ENCODE measurements at places on chromosomes 6 and 20.

- no peak for DNase-seq
These were observed 67.0 kb upstream of the FRMD1 start for GRCh38 chr6:168145747-168146596.

GRCh38 chr6:28505733-28506132, 9.9 kb downstream of the GPX6 start:
- no peak for DNase-seq

DNA sequence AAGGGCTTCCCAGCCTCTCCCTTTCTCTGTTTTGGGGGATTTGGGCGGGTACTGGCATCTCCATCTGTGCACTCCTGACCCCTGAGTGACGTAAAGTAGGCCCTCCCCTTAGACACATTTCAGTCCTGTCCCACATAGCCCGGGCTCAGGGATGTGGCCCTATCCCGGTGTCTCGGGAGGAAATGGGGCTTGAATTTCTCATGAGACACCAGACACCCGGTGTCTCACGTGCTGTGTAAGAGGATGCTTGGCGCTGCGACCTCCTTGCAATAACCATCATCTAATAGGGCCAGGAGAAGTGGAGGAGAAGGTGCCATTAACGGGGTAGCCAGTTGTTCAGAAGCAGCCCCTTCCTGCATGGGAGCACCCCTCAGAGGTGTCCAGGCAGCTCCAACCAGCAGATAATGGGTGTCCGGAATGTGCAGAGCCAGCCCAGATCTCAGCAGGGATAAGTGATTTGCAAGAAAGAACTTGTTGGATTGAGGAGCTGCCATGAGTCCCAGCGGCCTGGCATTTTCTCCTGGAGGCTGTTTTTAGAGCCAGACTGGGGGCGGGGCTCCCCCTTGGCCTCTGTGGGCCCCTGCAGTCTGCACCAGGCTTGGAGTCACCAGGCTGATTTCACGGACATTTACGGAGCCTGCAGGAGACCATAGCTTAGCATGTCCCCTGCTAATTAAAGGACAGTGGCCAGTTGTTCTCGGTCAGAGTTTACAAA, 372.0 kb downstream of the PREX1 start:
- no peak for DNase-seq

- peak; percentile 81 for DNase-seq
These were observed 1.1 kb upstream of the AFDN start for GRCh38 chr6:167825332-167826229.

- DNase-seq = no peak
These were observed 46.5 kb upstream of the MLN start for GRCh38 chr6:33850296-33850695.

GRCh38 chr6:169529931-169530751, 171.7 kb downstream of the WDR27 start:
- DNase-seq = peak; percentile 55

DNA sequence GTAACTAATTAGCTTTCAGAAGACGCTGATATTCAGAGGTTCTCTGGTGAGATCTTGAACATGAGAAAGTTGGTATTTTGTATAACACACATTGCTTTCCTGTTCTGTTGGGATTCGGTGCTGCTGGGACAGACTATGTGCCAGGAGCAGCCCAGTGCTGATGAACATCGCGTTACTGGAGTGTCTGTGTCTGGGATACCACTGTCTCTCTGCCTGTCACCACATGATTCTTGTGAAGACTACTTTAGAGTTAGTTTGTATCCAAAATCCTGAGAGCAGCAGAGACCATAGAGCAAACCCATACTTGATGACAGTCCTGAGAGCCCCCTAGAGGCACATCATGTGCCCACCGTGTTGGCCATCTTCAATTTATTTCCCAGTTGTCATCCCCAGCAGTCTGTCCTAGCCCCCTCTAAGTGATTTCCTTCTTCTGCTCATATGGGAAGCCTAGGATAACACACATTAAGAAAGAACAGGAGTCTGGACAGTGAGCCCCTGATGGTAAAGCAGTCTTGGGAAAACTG, 41.8 kb upstream of the TINAG start:
- no peak for DNase-seq

DNA sequence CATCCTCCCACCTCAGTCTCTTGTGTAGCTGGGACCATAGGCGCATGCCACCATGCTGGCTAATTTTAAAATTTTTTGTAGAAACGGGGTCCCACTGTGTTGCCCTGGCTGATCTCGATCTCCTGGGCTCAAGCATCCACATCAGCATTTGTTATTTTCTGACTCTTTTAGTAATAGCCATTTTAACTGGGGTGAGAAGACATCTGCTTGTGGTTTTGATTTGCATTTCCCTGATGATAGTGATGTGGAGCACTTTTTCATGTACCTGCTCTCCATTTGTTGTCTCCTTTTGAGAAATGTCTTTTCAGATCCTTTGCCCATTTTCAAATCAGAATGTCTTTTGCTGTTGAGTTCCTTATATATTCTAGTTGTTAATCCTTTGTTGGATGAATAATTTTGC, 22.2 kb upstream of the TULP4 start:
- DNase-seq = no peak

DNA sequence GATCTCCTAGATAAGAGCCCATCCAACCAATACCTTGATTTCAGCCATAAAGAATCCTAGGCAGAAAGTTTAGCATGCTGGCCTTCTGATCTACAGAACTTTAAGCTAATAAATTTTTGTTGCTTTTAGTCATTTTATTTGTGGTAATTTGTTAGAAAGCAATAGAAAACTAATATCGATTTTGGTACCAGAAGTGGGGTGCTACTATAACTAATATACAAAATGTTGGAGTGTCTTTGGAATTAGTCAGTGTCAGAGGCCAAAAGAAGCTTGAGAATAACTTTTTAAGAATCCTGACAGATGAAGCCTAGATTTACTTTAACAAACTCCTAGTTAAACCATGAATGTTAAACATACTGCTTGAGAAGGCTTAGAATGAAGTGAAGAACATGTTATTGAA, 83.6 kb upstream of the HSF2 start:
- DNase-seq = no peak

GRCh38 chr6:142903812-142904211, 41.2 kb downstream of the HIVEP2 start:
- DNase-seq = no peak

GRCh38 chr6:12750416-12750815, 33.8 kb downstream of the PHACTR1 start:
- no peak for DNase-seq

GRCh38 chr20:58565461-58566175, 50.4 kb upstream of the APCDD1L start:
- no peak for DNase-seq

- peak; percentile 77 for DNase-seq
These were observed 539 bp downstream of the CDYL start for GRCh38 chr6:4776493-4777393.

DNA sequence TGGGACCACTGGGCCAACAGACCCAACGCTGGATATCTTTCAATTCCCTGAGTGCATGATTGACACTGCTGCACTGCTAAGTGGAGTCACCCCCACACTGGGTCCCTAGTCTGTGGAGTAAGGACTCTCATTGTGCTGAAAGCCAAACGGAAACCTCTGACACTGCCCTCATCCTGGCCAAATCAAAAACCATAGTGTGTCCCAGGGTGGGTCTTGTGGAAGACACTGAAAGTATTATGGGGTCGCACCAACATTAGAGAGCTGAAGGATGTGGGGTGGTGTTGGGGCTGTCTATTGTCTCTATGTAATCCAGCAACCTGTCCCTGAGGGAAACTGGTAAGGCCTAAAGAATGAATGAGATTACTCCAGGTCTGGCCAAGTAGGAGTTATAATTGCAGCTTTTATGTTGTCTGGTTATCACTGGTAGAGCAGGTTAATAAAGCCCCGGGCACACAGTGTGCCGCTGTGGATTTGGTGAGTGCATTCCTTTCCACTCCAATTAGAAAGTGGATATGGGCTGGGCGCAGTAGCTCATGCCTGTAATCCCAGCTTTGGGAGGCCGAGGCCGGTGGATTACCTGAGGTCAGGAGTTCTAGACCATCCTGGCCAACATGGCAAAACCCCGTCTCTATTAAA, 57.9 kb downstream of the HLA-A start:
- DNase-seq = no peak

GRCh38 chr6:134308800-134309199, 9.1 kb downstream of the SGK1 start:
- no peak for DNase-seq

- DNase-seq = no peak
These were observed 44.8 kb downstream of the STK4 start for GRCh38 chr20:45011108-45011526.

- no peak for DNase-seq
These were observed 172.4 kb downstream of the CD24 start for GRCh38 chr6:106802139-106802538.

DNA sequence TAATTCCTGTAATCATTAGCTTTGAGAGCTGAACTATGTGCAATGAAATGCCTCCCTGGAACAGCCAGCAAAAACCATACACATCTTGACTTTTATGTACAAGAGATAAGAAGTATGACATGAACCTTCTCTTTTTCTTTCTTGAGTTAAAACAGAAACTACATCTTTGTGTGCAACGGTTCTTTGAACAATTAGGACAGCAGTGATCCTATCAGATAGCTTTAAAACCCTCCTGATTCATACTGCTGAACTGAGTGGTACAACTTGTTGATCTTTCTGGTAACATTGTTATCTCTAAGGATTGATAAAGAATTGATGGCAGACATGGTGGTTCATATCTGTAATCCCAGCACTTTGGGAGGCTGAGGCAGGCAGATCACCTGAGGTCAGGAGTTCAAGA, 43.4 kb downstream of the TRAF3IP2 start:
- DNase-seq = no peak

- DNase-seq = no peak
These were observed 149.4 kb upstream of the MLIP start for GRCh38 chr6:53961679-53962370.

- DNase-seq = peak; percentile 65
These were observed 1.5 kb downstream of the COL12A1 start for GRCh38 chr6:75204217-75204958.

GRCh38 chr6:121590438-121590837, 155.0 kb downstream of the GJA1 start:
- DNase-seq = no peak

DNA sequence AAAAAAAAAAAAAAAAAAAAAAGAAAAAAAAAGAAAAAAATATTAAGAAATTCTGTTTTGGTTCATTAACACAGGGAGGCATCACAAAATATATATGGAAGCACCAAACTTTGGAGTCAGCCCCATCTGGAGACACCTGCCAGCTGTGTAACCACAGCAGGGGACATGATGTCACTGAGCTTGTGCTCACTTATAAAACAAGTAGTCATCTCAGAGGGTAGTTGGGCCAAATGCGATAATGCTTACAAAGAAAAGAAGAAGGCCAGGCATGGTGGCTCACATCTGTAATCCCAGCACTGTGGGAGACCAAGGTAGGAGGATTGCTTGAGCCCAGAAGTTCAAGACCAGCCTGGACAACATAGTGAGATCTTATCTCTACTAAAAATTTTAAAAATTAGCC, 1.1 kb upstream of the BNIP5 start:
- DNase-seq = no peak

GRCh38 chr6:2132416-2132815, 113.0 kb downstream of the GMDS start:
- no peak for DNase-seq

DNA sequence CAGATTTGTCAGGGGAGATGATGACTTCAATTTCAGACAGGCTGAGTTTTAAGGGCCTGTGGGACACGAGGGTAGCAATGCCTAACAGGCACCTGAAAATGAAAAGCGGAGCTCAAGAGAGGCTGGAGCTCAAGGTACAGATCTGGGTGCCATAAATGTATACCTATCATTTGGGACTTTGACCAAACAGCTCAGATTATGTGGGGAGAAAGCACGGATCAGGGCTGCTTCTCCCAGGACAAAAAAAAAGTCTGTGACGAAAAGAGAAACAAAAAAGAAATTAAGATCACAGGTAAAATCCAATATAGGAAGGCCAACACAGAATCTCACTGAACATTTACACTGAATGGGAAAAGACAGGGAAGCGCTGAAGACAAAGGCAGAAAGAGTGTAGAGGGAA, 1.9 kb downstream of the PRELID3B start:
- DNase-seq = no peak

DNA sequence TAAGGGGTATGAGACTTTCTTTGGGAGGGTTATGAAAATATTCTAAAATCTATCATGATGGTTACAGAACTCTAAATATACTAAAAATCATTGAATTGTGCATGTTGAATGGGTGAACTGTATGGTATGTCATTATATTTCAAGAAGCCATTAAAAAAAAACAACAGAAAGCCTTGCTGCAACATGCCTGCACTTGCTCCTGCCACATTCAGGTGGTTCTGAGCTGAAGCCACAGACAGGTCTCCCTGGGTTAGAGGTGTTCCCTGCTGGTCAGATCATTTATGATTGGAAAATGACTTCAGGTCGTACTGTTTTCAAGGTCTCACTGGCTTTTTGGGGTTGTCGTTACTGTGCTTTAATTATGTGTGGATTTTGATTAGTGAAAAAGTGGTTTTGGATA, 13.3 kb downstream of the GMPR start:
- no peak for DNase-seq

- no peak for DNase-seq
These were observed 132.1 kb upstream of the ADGRB3 start for GRCh38 chr6:68502946-68503345.

GRCh38 chr6:32689531-32690501, 23.4 kb upstream of the HLA-DQB1 start:
- no peak for DNase-seq

DNA sequence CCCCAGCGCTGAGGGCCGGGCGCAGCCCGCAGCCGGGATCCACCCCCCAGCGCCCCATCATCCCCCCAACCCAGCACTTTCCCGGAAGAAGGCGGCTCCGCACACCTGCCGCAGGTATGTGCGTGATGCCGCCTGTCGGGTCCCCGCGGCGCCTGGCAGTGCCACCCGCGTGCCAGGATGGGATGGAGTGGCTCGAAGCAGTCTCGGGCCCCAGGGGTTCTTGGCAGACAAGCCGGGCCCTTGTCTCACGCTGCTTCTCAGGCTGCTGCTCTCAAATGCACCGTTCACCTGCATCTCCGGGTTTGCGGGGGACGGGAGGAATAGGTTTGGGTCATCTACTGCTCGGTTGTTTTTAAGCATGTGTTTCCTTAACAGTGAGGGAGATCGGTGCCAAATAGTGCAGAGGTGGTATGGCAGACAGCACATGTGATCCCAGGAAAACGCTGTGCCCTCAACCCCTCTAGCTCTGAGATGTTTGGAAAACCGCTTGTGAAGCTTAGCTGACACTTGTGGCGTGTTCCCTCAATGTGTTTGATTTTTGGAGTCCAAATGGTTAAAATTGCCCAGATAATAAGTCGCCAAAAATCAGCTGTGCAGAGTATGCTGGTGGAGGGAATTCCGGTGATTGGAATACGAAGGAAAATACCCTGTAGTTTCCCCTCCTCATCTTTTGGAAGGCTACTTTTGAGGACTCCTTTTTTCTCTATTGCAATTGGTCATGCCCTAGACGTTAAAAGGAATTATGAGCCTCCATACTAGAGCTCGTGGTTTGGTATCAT, 926 bp downstream of the MYLIP start:
- peak; percentile 67 for DNase-seq
